Lung microvascular endothelial cell (primary cell): ENCODE measurements at places on chromosomes 16 and 17. TPM values are rescaled to one million over a fixed set of nuclear protein-coding genes. Genes with fewer than 3 reads are reported as not detected.

- DNase-seq = no peak
Measured at GRCh38 chr17:13601776-13602551, at the start of gene HS3ST3A1. TSS of gene HS3ST3A1 (minus strand) at chr17:13601929. CDS start at chr17:13601129, 800 bp downstream.

DNA sequence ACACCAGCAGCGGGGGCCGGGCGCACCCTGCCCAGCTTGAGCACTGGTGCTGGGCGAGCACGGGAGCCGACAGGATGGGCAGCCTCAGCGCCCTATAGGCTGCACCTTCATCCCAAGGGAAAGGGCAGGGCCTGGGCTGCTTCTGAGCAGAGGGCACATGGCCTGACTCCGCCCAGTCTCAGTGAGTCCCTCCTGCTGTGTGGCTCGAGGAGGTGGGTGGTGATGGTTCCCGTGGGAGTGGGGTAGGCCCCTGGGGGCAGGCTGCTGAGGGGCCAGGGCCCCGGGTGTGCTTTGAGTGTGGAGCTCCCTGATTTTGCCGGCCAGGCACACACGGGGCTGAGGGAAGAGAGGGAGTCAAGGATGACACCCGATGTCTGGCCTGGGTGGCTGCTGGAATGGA, 37.9 kb downstream of the TSC2 start:
- no peak for DNase-seq

CD300H gene
- total RNA-seq = not detected in 2 replicates

GRCh38 chr16:55981557-55981956, 106.4 kb upstream of the CES5A start:
- no peak for DNase-seq

- DNase-seq = no peak
Measured at GRCh38 chr16:372302-372983, 2.1 kb upstream of the MRPL28 start.

DNA sequence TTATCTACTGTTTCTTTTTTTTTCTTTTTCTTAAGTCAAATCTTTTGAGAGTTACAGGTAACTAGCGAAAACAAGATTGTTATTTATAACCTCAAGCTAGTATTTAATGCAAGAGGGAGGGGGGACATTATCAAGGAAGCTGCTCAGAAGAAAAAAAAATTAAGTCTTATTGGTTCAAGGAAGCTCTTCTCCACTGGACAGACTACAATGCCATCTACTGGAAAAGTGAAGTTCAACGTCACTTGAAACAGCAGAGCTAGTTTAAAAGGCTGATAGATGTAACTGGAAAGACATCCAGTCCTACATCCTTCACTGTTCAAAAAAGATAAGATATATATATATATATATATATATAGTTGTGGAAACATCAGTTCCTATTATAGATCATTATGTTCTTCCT, 418.0 kb upstream of the PSMD7 start:
- DNase-seq = peak; percentile 69

EME2 gene
- 2.4 and 4.0 TPM in 2 replicates for total RNA-seq

KRT32 gene
- not detected in 2 replicates for total RNA-seq

CNTNAP1 gene
- 6.7 and 15.3 TPM in 2 replicates for total RNA-seq

GRCh38 chr16:50578137-50578536, 29.9 kb downstream of the NKD1 start:
- no peak for DNase-seq

DNA sequence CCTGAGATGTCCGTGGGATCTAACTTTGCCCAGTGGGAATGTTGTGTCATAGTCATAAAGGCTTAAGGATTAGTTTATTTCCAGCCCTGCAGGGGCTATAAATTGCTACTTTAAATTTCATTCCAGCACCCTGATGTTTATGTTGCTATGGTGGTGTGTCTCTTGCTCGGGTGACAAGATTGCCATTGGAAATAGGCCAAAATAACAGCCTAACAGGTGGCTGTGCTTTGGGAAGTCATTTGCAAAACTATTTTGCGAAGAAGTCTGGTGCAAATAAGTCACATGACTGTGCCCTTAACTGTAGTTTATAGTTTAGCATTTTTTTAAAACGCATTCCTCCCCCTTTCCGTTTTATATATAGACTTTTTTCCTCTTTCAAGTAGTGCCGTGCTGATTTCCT, 23.1 kb downstream of the PITPNC1 start:
- peak; percentile 40 for DNase-seq

NPIPB6 gene
- total RNA-seq = not detected in 2 replicates

DNA sequence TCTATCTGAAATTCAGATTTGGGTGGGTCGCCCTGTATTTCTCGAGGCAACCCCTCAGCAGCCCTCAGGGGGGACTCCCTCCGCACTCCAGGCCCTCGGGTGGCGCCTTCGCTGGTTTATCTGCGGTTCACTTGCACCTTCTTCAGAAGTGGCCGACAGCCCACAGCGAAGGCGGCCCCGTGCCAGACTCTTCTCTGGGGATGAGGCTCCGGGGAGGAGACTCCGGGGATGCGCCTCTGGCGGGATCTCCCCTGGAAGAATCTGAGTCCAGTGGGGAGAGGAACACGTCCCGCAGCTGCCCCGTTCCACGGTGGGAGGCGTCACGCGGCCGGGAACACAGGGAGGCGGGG, 63.9 kb upstream of the DNAJA2 start:
- DNase-seq = no peak

- no peak for DNase-seq
Measured at GRCh38 chr16:85902366-85903155, 3.6 kb downstream of the IRF8 start.
